ENCODE measurements at places on chromosomes 6 and 20.

- DNase-seq = no peak
Observed at GRCh38 chr6:14996892-14997291, 249.0 kb upstream of the JARID2 start.

DNA sequence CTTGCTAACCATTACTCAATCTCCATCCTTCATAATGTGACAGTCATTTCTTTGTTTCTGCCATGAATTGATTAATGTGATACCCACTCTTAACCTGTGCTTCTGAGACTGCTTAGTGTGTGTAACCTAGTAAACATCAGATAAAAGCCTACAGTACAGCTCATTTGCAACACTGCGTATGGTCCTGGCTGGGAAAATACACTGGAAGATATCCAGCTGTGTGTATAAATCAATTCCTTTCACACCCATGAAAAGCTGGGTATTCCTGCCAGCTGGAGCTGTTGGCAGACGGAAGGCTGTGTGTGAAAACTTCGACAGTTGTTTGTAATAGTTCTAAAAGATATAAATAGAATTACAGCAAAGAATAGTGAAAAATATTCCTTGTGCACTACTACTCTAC is 509.2 kb downstream of the FRK start:
- peak; percentile 60 for DNase-seq

- DNase-seq = no peak
Observed at GRCh38 chr6:157456524-157456829, 75.5 kb downstream of the ZDHHC14 start.

DNA sequence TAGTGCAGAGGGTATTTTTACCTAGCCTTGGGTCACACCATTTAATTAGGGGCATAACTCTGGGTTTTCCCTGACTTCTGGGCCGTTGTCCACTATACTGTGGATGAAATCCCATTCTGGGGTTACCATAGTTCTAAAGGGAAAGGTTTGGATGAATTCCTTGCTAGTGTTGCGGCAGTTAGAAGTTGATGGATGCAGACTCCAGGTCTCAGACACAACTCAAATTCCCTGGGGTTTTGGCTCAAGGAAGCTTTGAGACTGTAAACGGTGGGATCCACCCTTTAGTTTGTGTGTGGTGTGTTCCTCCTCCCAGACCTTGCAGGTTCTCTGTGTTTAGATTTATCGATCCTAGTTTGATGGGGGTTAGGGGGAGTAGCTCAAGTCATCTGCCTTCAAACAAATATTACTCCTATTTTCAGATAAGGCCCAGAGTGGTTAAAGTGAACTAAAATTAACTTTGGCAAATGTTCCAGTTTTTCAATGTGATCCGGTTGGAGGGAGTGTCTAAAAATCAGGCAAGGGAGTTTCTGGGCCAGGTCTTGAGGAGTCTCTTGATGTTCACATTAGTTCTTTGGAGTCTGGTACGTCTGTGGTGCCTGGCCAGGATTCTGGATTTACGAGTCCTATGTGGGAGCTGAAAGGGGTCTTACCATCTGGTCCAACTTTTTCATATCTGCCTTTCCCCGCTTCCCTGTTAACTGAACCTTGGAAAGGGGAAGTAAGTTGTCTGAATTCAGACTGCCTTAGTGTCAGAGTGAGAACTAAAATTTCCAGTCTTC is 1.5 kb downstream of the RALY start:
- DNase-seq = no peak

DNA sequence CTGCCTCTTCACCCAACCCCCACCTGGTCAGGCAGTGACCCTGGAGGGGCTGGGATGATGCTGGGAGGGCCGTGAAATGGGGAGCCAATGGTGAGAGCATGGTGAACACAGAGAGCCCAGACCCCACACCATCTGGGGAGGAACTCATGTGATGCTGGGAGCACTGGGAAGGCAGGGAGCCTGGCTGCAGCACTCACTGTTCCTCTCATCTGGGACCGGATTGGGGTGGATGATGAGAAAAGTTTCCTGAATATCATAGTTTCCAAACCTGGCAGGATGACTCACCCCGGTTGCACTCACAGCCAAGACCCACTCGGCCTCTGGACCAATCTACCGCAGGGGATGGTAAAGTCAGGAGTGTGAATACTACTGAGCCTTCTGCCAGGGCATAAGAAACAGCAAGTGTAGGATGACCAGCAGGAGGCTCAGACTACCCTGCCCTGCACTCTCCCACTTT is 21.8 kb downstream of the ULBP1 start:
- DNase-seq = no peak

- no peak for DNase-seq
Observed at GRCh38 chr6:117298941-117299340, 33.6 kb downstream of the VGLL2 start.

DNA sequence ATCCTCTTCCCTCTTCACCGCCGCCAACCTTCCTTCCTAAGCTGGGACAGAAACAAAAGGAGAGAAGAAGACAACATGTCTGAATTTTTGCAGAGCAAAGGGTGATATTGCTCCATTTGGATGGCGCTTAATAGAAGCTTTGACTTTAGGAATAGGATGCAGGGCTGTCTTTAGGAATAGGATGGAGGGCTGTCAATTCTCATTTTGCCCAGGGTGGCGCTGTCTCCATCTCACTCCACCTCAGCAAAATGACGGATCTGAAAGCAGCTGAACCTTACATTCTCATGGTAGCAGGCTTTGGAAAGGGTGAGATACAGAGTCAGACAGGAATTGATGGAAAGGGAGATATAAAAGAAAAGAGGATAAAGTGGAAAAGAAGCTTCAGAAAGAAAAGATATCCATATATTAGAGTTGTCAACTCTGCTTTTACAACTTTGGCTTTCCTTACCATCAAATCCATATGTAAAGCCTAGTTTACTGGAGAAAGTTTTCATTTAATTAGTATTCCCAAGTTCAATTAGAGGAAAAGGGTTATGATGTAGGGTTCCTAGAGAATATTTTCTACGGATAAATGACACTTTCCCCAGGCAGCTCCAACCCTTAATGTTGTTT is 2.4 kb downstream of the MTCL3 start:
- peak; percentile 86 for DNase-seq

DNA sequence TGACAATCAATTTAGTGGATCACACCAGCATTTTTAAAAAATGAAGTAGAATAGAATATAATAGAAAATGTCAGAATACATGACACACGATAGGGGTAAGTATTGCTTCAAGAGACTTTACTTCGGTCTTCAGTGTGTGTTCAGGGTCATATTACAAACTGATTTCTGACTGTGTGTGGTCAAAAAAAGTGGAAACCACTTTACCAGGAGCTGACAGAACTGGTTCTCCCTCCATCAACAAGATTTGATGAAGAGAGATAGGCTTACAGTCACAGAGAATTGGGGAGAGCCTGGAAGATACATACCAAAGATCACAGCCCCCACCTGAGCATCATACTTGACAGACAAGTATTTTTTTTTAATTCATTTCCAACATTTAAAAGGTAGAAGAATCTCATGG is 21.7 kb downstream of the ARMC2 start:
- DNase-seq = no peak

DNA sequence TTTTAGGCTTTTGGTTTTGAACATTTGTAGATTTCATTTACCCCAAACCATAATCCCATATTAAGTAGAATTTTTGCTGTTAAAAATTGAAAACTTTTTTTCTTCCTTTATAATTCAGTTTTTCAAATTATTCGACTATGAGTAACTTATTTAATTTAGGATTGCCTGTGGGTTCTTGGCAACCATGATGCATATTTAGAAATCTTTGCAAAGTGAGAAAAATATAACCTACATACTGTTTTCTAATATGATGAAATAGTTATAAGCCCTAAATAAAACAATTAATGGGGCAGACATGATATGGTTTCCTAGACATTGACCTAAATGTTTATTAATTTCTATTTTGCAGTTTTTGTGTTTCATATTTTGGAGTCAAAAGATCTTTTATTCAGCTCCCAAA is 23.6 kb downstream of the NEDD9 start:
- no peak for DNase-seq

DNA sequence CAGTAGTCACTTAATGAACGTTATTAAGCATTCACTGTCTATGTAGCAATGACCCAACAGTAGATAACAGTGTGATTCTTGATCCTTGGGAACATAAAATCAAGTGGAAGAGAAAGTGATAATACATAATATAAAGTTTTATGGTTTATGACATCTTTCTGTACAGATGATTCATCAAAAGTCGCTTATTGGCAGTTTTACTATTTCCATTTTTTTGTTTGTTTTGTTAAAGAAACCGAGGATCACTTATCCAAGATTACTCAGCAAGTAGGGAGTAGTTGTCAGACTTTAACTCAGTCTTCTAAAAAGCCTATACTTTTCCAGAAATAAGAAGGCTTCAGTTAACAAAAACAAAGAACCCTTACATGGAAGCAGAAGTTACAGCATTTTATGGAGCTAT is 260.8 kb downstream of the ZFAND3 start:
- no peak for DNase-seq

GRCh38 chr20:31641391-31641790 is 3.7 kb downstream of the COX4I2 start:
- no peak for DNase-seq

DNA sequence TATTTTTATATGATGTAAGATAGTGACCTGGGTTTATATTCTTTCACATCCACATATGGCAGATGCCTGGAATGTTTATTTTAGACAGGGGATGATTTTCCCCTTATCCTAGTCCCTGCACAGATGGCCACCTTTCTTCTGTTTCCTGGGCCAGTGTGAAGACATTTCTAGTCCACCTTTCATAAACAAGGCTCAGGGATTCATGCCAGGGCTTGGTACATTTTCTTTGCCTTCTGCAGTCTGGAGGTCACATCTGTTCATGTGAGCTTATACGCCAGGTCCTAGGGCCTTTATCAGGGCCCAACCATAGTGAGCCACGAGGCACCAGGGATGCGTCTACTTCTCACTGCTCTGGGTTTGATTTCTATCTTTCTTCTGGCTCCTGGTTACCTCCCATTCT is 38.0 kb upstream of the ERVFRD-1 start:
- no peak for DNase-seq

DNA sequence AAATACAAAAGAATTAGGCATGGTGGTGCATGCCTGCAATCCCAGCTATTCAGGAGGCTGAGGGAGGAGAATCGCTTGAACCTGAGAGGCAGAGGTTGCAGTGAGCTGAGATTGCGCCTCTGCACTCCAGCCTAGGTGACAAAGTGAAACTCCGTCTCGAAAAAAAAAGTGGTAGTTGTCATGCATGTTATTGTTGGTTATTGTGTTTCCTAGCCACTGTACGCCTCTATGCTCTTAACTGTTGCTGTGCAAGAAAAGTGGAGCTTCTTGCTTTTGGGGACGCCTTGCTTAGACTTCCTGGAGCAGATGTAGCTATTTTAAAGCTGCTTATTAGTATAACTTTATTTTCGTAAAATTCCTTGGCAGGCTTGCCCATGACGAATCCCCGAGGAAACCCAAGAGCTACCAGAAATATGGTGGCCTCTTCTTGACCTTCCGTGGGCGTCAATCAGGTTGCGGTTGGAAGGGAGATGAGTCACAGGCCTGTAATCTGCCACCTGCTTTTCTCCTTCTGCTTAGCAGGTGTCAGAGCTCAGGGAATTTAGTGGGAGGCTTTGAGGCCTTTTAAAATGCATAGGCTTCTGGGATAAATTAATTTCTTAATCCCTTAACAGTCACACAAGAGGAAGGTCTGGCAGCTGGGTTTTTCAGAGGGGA is 17.3 kb downstream of the GABRR2 start:
- peak; percentile 86 for DNase-seq

DNA sequence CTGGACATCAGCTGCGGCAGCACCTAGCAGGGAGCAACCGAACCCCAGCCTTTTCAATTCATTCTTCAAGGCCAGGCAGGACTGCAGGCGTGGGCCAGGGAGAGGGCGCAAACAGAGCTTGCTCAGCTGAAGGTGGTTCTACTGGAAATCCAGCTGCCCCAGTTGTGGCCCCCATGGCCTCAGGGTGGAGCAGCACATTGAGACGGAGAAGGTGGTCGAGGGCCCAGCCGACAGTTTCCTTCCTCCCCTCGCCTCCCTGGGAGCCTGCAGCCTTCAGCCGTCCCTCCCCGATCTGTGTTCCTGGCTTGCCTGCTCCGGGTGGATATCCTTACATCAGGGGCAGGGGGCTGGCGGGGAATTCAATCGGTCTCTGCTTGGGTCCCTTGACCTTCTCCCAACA is 217.8 kb downstream of the ANKRD60 start:
- no peak for DNase-seq

DNA sequence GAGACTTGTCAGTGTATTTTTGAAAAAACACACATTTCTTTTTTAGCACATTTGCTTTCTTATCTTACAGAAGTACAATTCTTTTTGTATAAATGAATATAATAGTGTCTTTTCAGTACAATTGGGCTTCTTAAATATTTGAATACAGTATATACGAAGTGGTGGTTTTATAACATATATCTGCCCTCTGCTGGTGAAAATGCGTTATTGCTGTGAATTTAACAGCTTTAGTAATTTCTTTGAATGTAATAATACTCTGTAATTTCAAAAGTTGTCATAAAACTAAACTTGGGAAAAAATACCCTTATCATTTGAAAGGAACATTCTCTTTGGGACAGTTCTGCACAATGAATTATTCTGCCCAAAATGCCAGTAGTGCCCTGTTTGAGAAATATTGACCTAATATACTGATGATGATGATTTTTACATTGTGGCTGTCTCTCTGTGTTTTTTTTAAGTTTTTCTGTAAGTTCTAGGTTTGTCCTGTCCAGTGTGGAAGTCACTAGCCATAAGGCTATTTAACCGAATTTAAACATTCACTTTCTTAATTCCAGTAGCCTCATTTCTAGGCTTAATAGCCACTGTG is 19.0 kb downstream of the SMAP1 start:
- DNase-seq = no peak

DNA sequence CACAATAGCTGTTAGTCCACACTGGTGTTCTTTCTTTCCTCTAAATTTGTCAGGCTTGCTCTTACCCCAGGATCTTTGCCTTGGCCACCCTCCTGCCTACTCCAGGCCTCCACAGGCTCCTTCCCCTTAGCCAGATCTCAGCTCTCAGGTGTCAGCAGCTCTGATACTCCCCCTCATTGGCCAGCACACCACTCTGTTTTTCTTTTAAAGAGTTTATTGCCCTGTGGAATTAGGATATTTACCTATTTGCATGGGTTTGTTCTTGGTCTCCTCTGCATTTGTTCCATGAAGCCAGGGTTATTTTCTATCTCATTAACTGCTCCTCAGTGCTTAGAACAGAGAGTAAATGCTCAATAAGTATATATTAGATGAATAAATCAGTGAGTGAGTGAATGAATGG is 36.8 kb downstream of the GCNT2 start:
- DNase-seq = no peak

DNA sequence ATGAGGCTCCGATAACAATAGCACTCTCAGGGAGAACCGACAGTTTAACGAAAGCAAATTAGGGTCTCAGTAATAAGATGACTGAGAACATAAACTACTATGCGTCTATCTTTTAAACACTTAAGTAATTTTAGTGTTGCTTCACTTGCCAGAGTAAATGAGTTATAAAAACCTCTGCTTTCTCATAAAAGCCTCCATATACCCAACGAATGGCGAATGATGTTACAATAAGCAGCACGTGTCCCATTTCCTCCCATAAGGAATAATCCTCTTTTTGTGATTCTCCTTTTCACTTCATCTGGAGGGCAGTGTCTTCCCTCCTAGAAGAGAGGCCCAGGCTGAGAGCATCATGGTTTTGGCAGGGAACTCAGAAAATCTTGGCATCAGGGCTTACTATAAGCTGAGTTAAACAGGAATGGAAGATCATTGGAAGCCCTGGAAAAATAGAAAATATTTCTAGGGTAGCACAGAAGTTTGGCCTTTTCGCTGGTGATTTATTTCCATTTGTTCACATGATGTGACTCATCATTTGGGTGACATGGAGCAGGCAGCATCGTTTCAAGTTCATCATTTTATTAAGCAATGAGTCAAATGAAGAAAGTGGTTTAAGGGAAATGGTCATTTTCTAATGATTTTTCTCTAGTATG is 255.4 kb downstream of the ATXN1 start:
- no peak for DNase-seq
